ENCODE measurements at places on chromosomes 2 and 18.

DNA sequence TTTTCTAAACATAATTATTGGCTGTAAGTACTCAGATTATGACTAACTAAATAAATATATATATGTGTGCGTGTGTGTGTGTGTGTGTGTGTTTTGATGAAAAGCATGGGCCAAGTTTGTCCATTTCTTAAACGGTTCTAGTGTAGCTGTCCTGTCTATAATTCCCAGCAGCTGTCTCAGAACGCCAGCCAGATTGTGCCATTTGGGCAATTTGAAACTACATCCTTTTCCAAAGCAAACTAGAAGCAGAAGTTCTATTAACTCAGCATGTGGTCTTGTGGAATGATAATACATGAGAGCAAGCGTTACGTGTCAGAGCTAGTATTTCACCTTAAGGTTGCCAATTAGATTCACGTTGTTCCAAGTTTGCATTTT is 1.7 kb downstream of the ARHGAP28 start:
- DNase-seq: no peak

GRCh38 chr18:10877987-10878386 is 271.4 kb downstream of the PIEZO2 start:
- no peak for DNase-seq

- DNase-seq: no peak
Measured at GRCh38 chr2:24125956-24126355, 2.7 kb downstream of the FAM228B start.

- no peak for DNase-seq
Measured at GRCh38 chr2:180352620-180353019, 345.5 kb upstream of the CWC22 start.

DNA sequence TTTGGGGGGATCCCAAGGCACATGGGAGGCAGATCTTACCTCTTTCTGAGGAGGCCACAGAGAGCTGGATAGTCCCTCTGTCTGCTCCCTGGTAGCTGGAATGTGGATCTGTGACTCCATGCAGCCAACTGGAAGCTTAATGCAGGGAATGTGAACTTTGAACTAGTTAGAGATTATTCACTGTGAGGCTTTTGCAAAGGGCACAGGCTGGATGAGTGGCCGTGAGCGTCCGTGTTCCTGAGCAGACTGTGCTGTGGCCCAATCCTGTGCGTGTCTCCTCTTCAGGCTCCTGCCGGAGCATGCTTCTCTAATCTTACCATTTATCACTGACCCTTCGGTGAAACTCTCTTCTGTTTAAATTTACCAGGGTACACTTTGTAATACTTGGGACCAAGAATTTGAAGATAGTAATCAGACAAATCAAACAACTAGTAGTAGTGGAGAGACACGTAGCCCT is 187.6 kb downstream of the PTPRM start:
- DNase-seq: no peak

GRCh38 chr2:3450385-3451010 is 68.8 kb downstream of the ADI1 start:
- no peak for DNase-seq

DNA sequence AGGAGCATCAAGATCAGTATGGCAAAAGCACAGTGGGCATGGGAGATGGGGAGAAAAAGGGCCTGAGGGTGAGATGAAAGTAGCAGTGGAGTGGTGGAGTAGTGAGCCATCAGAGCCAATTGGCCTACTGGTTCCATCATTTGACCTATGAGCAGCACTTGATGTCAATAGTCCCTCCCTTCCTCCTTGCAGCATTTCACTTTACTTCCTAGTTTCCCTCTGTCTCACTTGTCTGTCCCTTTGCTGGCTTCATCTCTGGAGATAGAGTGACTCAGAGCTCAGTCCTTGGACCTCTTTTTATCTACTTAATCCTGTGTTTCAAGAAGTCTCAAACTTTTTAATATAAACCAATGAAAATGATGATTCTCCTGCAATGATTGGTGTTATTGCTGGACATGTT is 32.1 kb downstream of the FBXO48 start:
- no peak for DNase-seq

DNA sequence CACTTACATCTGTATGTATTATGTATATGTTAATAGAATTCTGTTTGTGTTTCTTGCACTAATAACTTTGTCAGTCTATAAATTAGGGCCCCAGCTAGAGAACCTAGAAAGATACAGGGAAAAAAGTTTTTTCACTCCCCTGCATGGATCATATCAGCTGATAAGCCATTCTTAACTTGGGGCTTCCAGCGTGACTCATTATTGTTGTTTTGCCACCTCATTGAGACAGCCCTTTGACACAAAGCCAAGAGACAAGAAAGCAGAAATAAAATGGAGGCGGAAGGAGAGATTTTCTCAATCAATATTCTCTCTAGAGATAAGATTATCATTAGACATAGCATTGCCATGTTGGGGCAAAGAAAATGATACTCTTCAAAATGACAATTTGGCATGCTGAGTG is 93.4 kb downstream of the AKAIN1 start:
- DNase-seq: no peak

- DNase-seq: no peak
Measured at GRCh38 chr2:45851111-45851510, 199.6 kb downstream of the PRKCE start.

DNA sequence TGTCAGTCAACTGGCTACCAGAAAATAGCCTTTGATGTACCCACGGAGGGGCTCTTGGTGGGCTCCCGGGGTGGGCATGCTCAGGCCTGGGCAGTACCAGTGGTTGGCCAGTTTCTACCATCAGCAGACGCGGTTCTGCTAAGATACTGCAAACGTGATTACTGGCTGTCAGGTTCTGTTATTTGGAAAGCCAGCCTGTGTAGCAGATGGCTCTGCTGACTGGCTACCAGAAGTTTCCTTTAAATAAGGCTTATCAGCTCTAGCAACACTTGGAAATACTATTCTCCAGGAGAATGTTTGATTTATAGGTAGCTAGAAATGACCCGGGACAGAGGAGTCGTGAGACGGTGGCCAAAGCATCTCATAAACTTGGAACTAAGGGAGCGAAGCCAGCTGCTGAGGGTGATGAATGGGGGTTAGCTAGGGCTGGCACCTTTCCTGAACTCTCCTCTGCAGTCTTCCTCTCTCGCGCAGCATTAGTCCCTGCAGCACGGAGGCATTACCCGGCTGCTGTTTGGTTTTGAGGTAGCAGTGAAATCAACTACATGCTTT is 171.9 kb downstream of the AGAP1 start:
- DNase-seq: no peak

DNA sequence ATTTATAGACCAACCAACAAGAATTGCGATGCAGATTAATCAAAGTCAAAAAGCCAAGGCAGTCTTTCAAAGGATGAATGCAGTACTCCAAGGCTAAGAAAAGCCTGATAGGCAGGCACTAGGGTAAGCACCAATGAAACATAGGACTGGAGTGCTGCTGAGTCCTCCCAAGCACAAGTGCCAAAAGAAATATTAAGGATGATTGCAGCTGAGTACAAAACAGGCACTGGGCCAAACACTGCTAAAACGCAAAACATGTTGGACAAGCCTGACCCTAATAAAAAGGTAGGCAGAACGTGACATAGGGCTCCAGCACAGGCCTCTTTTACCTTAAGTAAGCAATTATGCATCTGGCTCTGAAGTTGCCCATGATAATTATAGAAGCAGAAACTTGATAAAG is 160.1 kb upstream of the LRP1B start:
- no peak for DNase-seq

GRCh38 chr18:40754477-40754876 is 1200.6 kb upstream of the PIK3C3 start:
- DNase-seq: no peak

GRCh38 chr2:232875256-232876121 is 5.4 kb downstream of the SNORC start:
- DNase-seq: no peak

- no peak for DNase-seq
Measured at GRCh38 chr2:72097276-72097675, 50.4 kb downstream of the CYP26B1 start.

- peak; percentile 55 for DNase-seq
Measured at GRCh38 chr2:55296393-55296792, 27.4 kb upstream of the MTIF2 start.

- DNase-seq: no peak
Measured at GRCh38 chr2:108612153-108612513, 77.9 kb downstream of the LIMS1 start.

GRCh38 chr2:46248171-46248570 is 49.0 kb upstream of the EPAS1 start:
- no peak for DNase-seq

DNA sequence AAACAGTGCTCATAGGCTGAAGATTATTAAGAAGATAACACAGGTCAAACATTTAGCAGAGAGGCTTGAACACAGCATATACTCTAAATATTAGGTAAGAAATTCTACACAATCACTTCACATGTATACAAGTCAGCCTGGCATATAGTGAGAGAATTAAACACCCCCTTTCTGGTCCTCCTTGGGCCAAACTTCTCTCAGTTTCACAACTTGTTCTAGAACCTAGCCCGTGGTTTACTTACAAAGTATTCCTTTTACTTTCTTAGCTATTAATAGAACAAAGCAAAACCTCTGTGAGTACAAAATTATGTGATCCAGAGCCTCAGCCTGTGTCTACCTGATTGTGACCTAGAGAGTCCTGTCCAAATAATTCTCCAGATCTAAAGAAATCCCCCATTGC is 562.8 kb downstream of the TNS1 start:
- DNase-seq: no peak

DNA sequence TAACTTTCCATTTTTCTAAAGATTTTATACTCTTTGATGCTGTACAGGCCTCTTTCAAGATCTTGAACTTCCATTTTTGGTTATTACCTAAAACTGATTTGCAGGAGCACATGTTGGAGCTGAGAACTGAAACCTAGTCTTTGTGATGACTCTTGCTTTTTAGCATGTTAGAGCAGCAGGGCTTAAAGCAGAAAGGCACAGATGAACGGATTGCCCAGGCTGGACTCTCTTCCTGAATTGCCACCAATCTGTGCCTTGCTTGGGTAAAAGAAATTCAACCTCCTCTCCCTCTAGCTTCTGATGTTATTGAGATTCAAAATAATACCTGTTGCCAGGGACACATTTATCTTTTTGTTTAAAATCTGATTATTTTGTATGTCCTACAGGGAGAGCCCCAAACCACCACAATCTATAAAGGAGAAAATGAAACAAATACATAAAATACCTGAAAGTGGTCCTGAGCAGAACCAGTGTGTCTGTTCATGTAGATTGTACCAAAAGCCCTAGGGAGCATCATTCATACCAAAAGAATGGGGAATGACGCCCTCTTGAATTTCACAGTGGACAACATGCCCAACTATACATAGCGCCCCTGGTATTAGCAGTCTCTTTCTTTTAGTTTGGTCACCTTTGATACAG is 277.0 kb upstream of the MAP2 start:
- no peak for DNase-seq

- DNase-seq: no peak
Measured at GRCh38 chr2:212269005-212269404, 269.6 kb downstream of the ERBB4 start.

DNA sequence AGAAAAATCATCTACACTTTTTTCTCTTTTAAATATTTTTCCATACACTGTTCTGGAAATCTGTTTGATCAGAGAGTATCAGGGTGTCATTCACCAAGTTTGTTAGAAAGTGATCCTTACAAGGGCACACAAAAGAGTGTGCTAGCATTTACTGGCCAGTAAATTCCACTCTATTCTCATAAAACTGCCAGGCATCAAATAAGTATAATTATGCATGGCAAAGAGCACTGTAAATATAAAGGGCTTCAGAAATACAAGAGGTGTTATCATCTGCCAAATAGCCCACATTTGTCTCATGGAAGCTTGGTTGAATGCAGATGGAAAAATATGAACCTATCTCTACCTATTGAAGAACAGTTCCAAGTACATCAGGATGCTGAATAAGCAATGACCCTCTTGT is 847.3 kb upstream of the ACVR2A start:
- DNase-seq: peak; percentile 8

DNA sequence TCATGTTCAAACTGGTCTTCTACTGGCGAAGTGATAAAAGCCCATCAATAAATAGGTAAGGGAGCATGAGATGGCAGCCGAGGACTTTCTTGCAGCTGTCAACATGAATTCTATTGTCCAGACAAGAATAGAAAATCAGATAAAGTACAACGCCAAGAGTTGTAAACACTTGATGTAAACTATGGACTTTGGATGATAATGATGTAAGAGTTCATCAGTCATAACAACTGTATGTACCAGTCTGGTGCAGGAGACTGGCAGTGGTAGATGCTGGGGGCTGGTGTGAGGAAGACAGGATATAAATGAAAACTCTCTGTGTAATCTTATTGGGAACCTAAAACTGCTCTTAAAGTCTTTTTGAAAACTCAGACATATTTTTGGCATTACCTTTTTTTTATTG is 155.9 kb upstream of the RASGRP3 start:
- no peak for DNase-seq
